Naive thymus-derived CD4-positive, alpha-beta T cell (primary cell): ENCODE measurements at places on chromosomes 7 and 10.

GRCh38 chr10:98417481-98417959 is 2.5 kb upstream of the PYROXD2 start:
- DNase-seq: no peak

DNA sequence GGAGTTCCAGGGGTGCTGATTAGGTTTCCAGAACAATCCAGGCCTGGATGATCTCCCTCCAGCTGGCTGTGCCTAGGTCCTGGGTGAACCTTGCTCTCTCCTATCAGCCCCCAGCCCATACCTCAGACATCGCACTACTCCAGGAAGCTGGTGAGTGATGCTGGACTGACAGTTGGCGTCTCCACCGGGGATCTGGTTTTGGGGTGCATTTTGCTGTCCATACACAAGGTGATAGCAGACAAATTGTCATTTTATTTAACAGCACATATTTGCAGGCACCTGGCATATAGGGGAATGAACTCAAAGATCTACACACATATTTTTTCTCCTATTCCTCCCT is 601.2 kb downstream of the LRMDA start:
- DNase-seq: no peak

DNA sequence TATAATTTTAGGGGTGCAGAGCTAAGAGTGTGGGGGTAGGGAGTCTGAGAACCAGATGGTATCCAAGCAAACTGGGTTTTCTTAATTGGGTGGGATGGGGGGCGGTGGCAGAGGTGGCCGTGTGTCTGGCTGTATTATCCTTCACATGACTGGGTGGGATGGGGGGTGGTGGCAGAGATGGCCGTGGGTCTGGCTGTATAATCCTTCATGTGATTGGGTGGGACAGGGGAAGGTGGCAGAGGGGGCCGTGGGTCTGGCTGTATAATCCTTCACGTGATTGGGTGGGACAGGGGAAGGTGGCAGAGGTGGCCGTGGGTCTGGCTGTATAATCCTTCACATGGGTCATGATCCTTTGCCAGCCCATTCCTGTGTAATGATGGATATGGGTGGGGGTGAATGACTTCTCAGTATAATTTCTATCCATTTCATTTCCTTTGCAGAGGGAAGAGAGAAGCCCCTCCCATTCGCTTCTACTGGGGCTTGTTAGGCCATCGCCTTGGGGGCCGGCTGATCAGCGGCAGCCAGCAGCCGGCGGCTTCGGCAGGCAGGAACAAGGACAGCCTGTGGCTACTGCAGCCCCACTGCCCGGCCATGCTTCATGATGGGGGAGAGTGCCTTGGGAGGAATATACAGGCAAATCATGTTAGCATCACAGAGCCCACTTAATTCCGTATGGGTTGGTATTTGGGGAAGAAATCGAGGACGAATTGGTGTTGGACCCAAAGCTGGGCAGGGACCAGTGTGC is 179.6 kb upstream of the MKI67 start:
- no peak for DNase-seq

- DNase-seq: no peak
Measured at GRCh38 chr7:139936760-139937310, 107.8 kb downstream of the TBXAS1 start.

DNA sequence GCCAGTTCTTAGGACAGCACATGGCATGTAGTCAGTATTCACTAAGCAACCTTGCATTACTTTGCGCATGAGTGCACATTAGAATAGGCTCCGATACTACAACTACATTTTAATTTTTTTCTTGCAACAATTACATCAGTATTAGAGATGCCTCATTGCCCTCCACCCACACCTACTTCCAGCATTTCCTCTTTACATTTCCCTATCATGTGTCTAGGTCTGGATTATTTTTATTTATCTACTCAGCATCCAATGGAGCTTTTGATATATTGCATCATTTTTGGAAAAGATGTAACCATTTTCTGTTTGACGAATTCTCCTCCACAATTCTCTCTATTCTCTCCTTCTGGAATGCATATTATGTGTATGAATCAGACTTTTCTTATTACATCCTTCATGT is 258.2 kb upstream of the GLI3 start:
- no peak for DNase-seq

GRCh38 chr10:79112881-79113431 is 44.2 kb downstream of the ZMIZ1 start:
- no peak for DNase-seq
